Thymus (tissue), 14 donors: ENCODE measurements at places on chromosomes 5 and 9.

DNA sequence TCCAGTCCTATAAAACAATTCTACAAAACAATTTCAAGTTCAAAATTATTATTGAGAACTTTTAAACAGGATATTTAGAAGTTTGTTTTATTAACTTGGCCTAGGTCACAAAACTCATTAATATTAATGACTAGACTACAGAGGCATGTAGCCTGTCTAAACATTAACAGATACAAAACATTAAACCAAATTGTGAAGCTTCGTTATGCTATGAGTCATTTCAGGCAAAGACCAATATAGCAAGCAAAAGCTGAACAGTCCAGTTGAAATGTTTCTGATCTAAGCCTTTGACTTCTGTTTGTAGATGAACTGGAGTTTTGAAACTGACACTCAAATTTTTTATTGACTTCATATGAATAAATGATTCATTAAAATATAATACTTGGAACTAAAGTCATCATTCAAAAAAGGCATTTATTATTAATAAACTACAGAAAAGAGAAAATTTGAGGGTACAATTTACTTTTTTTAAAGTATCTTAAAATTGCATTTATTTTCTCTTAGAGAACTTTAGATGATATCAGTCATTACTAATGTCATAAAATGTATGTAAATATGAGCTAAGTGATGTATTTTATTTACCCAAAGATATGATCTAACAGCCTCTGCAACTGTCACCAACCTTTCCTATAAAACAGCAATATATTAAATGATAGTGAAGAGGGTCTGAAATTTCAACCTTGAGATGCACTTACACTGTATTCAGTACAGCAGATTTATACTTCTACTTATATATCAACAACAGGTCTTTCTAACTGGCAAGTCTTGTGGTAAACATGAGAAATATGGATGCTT is 188.8 kb downstream of the COMMD10 start:
- DNase-seq = no peak

DNA sequence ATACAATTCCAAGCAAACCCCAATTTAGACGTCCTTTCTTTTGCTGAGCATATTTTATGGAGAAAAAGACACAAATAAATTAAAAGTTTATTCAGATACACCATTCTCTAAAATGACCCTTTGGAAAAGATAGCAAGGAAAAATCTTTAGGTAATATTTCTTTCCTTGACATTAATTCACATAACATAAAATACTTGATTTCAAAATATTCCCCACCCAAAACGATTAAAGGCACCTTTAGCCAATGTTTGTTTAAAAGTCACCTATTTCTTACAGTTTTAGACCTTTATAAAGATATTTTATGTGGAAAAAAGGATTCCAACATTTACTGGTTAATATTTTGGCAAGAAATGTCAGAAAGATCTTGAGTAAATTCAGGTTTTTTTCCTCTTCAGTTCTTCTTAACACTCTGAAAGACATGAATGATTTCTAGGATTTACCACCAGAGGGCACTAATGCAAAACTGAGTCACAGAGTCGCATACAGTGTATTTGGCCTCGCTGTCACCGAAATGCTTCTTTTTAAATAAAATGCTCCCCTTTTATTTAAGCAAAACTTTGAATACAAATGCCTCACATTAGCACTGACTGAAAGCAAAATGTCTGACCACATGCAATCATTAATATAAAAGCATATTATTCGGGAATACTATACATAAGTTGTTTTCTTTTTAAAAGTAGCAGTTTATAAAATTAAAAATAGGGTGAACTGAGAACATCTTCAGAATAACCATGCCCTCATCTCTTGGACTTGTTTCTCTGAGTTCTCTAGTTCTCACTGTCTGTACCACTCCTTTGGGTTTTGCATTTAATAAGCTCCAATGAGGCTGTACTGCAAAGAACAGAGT is 122.5 kb downstream of the SLC1A3 start:
- peak; percentile 74 for DNase-seq

DNA sequence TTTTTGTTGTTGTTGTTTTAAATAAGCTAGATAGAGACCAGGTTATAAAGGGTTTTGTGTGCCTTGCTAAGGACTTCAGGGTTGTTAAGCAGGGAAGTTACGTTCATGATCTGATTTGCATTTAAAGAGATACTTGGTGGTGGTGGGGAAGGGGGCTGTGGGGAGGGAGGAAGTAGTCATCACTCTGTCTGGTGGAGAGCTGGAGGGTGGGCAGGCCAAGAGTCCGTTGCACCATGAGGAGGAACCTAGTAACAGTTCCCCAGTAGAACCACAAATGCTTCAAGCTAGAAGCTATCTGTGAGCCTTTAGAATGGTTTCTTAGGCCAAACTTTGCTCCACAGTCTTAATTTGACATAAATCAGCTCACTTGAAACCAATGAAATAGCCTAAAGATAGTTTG is 18.7 kb upstream of the ROPN1L start:
- no peak for DNase-seq

DNA sequence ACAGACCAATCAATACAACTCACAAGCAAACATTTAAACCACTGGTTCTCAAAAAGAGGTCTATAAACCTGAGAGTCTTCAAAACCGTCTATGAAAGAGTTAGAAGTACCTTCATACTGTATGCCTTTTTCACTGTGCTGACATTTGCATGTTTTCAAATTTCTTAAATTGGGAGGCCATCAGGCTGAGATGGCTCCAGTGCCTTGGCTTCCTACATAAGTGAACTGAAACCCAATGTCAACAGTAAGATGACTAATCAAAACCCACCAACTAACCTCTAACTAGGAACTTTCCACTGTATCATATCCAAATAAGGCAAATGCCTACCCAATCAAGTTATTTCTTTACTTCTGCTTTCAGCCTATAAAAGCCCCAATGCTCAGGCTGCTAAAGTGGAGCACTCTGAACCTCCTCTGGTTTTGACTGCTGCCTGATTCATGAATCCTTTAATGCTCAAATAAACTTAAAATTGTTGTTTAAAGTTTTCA is 35.1 kb downstream of the FAM13B start:
- DNase-seq = no peak

DNA sequence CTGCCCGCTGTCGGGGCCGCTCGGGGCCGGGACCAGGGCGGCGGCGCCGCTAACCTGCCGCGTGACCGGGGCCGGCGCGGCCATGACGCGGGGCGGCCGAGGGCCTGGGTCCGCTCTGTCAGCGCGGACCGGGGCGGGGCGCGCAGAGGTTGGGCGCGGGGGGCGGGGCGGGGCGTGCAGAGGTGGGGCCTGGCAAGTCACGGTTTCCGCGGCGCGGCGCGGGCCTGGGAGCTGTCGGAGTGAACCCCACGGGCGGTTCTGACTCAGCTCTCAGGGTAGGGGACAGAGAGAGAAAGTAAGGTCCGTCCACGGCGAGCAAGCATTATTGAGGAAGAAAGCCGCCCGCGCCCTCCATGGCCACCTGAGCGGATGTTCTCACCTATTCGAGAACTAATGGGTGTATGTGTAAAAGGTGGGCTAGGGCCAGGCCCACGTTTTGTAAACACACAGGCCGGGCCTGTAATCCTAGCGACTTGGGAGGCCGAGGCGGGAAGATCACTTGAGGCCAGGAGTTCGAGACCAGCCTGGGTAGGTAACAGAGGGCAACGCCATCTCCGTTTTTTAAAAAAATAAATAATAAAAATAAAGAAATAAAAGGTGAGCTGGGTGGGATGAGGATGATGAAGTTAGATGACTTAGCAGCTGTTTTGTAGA is at the start of gene PRXL2C:
Gene PRXL2C, minus strand, starts transcription at position 120 of the 654 bp plus-strand sequence. Its CDS starts 36 bp downstream, at position 84.
- DNase-seq = no peak

DNA sequence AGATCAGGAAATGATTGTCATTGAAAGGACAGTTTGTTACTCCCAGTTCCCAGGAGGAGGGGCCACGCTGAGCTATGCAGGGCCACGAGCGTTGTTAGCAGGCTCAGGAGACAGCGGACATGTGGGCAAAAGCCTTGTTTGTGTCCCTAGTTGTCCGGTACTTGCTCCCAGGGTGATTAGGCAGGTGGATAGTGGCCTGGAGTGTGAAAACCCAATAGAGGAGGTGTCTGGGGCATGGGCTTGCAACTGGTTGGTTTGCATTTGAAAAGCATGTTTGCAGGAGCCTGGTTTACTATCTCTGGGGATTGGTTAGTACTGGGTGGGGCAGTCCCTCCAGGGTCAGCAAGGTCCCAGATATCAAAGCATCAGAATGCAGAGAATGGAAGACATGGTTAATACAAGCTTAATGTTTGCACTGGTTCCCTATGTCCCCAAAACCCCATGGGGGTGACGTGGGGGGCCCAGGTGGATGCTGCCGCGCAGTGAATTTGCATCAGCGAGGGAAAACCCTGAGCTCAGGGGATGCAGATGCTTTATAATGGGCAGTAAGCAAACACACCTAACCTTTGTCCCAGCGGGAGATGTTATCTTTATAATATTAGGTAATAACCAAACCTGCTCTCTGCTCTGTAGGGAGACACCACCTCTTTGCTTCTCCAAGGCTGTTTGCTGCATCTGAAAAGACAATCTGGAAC is 39.7 kb downstream of the ROPN1L start:
- DNase-seq = no peak

- DNase-seq = no peak
Measured at GRCh38 chr5:72656756-72657513, 149.7 kb upstream of the ZNF366 start.

- no peak for DNase-seq
Measured at GRCh38 chr9:75429531-75430475, 341.5 kb downstream of the OSTF1 start.

- no peak for DNase-seq
Measured at GRCh38 chr9:135968601-135969000, 7.4 kb upstream of the UBAC1 start.

DNA sequence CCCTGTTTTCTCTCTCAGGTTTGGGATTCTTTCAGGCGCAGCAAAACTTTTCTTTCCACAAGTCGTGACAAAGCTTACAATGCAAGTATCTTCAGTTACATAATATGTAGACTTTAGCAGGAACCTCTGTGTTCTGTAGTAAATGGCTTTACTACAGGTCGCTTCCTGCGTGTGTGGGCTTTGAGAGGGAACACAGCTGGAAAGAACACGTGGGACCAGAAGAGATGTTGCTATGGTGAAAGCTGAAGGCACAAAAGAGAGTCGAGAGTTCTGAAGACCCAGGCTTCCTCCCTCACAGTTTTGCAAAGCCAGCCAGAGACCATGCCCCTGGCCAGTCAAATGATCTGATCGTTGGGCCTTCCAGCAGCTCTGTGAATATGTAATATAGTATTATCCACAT is 4.0 kb downstream of the ANKRD55 start:
- DNase-seq = peak; percentile 30

DNA sequence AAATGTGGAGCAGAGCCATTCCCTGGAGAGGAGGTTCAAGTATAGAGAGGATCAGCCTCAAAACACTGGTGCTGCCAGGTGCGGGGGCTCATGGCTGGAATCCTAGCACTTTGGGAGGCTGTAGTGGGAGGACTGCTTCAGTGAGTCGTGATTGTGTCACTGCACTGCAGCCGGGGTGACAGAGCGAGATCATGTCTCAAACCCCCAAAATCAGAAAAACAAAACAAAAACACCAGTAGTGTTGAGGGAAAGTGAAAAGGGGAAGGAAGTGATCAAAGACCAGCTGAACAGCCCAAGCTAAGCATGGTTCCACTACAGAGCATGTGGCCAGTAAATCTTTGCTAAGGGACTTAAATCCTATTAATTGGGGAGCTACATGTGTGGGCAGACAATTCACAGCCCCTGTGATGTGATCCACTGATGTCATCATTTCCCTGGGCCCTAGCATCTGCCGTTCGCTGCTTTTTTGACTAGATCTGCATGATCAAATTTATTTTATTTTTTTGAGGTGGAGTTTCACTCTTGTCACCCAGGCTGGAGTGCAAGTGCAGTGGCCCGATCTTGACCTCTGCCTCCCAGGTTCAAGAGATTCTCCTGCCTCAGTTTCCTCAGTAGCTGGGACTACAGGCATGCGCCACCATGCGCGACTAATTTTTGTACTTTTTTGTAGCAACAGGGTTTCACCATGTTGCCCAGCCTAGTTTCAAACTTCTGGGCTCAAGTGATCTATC is 2.7 kb upstream of the PCBD2 start:
- no peak for DNase-seq

- DNase-seq = no peak
Measured at GRCh38 chr5:64502196-64502595, 3.6 kb upstream of the RGS7BP start.

DNA sequence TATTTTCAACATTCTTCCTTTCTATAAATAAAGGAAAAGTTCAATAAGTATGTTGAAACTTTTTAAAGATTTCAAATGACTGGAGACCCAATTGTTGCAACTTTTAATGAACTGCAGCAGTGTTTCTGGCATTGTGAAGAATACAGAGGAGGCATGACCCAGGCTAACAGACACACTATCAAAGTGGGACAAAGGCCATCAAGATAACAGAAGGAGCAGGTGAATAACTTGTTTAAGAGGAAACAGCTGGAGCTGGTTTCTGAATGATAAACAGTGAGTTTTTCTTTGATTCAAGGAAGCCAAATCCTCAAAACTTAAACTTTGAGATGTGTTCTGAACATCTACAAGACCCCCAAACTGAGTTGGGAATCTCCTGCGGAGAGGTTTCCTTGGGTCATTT is 734.6 kb downstream of the TLR4 start:
- no peak for DNase-seq

- no peak for DNase-seq
Measured at GRCh38 chr9:131876486-131876885, 136.6 kb upstream of the RAPGEF1 start.

- no peak for DNase-seq
Measured at GRCh38 chr9:74497748-74498620, 849 bp downstream of the RORB start.

GRCh38 chr5:164487939-164488338 is 982.5 kb downstream of the MAT2B start:
- DNase-seq = no peak

GRCh38 chr5:128538250-128539037 is 399 bp upstream of the FBN2 start:
- DNase-seq = no peak

DNA sequence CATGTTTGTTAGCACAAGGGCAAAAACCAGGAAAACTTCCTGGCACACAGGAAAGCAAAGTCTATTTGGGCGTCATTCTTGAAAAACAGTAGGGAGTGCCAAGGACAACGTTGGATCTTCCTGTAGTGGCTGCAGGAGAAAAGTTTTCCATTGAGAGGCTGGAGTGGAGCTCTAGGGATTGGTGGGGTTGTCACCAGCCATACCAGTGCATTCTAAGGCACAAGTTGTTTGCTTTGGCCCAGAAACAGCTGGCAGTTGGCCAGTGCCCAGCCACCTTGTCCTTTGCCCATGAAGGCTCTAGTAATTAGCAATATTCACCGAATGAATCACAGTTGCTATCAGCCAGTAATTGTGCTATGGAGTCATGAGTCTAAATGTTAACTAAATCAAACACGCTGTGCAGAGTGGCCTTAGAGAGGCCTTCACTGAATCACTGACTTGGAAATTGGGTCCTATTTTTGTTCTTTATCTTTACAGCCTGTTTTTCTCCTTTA is 26.4 kb downstream of the TNFSF15 start:
- no peak for DNase-seq
